ENCODE measurements at places on chromosomes 16 and 17. TPM values are rescaled to one million over a fixed set of nuclear protein-coding genes. Genes with fewer than 3 reads are reported as not detected.

ZP2 gene
- polyA plus RNA-seq: not detected

IGFALS gene
- not detected for polyA plus RNA-seq

STAC2 gene
- not detected for polyA plus RNA-seq

PSKH1 gene
- 23.8 TPM for polyA plus RNA-seq
